ENCODE measurements at places on chromosomes 1 and 21.

DNA sequence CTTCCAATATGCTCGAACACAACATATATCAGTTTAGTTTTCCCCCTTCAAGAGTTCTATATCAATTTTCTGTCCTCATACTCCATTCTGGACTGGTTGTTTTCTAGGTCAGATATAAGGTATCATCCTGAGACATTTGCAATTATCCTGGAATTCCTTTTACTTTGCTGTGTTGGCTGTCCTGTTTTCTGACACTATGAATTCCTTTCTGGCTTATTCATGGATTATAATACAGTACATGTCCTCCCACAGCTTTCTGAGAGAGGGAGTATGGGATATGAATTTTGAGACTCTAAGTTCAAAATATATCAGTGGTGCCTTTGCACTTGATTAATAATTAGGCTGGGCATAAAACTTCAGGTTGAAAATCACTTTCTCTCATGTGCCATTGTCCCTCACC, 11.9 kb downstream of the PHTF1 start:
- DNase-seq, result peak; percentile 49

GRCh38 chr1:183394435-183394834, 23.7 kb downstream of the NMNAT2 start:
- DNase-seq, result no peak

GRCh38 chr21:46227811-46228344, 696 bp downstream of the LSS start:
- DNase-seq, result no peak

DNA sequence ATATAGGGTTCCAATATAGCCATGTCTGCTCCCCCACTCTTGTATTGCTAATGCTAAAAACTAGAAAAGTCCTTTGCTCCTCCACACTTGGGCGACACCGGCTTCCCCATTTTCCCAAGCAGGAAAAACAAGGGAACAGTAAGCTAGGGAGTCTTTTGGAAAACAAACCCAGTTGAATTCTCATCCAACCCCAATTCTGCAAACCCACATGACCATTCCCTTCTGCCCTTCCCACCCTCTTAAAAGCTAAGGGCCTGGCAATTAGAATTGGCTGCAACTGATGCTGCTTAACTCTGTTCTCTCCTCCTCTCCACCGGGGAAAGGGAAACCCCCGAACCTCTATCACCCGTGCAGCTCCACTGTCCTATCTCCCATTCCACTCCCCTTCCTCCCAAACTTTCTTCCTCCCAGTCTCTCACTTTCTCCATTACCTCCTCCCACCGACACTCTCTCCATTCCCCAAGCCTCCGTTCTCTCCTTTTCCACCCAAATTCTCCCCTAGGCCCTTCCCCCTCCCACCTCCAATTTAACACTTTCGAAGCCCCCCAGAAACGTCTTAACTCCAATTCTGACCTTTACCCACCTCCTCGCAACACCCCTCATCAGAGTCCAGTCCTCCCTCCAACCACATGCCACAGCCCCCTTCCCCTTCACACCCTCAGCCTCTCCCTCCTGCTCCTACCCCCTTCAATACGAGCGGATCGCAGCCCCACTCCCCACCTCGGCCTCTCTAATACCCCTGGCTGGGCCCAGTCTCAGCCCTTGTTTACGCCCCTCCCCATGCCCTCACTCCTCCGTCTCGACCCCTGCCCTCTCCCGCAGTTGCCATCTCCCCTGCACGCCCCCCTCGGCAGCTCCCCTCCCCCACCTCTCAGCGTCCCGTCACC, 701 bp downstream of the DEDD start:
- DNase-seq, result peak; percentile 33

- peak; percentile 28 for DNase-seq
These were observed 19.5 kb upstream of the PSMB2 start for GRCh38 chr1:35660581-35661473.

GRCh38 chr1:96338622-96339021, 383.0 kb upstream of the PTBP2 start:
- no peak for DNase-seq

GRCh38 chr1:43708002-43708410, 670 bp downstream of the ST3GAL3 start:
- peak; percentile 36 for DNase-seq

GRCh38 chr1:155130272-155131006, 2.8 kb downstream of the EFNA1 start:
- DNase-seq, result no peak

DNA sequence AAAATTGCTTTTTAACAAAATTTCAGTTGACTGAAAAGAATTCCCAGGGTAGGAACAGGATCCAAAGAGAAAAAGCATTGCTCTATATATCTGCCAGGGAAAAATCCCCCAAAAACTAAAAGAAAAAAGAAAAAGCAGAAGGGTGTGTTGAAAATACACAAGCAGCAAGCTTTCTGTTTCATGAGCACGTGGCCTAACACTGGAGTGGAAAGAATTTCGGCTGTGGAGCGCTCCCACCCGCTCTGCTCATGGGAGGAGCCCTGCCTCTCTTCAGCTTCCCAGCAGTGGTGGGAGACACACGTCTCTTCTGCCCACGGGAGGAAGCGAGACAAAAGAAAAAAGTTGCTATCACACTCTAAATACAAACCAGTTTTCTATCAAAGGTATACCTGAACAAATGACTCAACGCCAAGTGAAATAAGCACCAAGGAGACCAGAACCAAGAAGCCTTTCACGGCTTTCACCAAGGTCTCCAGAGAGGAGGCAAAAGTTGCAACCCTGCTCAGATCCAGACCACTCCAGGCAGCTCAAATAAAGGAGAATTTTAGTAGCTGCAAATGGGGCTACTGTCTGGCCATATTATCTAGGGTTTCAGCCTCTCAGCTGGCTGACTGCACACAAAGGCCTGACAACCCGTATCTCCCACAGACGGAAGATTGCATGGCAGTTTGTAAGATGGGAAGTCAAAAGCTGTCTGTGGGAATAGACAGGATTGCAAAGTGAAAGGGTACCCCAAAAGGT, 29.5 kb upstream of the ZNF496 start:
- no peak for DNase-seq

DNA sequence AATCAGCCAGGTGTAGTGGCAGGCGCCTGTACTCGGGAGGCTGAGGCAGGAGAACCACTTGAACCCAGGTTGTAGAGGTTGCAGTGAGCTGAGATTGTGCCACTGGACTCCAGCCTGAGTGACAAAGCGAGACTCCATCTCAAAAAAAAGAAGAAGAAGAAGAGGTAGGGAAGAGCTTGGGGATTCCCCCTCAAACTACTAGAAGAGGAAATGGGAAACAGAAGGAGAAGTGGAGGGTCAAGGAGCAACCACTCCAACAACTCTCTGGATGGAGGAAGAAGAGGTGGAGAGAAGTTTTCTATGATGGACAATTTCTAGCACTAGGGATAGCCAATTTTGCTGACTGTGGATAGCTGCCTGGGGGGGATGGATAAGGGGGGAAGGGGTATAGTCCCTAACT, 14.9 kb upstream of the SLAMF9 start:
- DNase-seq, result no peak

- peak; percentile 78 for DNase-seq
These were observed 30.0 kb upstream of the EPS8L3 start for GRCh38 chr1:109793486-109794318.

- no peak for DNase-seq
These were observed 7.3 kb downstream of the IPO13 start for GRCh38 chr1:43954036-43954435.

GRCh38 chr1:115893545-115893944, 52.6 kb upstream of the NHLH2 start:
- DNase-seq, result no peak

DNA sequence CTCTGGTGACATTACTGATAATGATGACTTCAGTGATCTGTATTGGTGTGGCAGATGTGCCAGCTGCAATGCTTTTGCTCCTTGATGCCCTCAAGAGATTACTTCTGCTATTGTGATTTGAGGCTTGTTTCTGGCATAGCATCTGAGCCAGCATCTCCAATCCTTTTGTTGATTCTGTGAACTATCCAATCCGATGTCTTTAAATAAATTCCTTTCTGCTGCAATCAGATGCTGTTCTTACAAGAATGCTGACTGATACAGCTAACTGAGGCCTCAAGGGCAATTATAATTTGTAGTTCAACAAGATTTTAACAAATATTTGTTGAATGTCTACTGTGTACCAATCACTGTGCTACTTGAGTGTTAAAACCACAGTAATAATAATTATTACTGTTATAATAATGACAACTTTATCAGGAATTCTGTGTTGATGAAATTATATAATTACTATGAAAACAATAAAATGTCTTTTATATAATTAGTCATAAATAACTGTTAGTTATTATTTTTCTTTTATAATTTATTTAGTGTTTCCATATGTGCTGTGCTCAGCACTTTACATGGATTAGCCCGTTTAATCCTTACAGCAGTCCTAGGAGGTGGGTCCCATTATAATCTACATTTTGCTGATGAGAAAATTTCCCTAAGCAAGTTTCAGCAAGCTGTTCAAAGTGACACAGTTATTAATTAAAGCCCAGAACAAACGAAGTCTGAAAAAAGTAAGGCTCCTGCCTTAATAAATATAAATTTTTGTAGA, 308.2 kb downstream of the BRINP3 start:
- no peak for DNase-seq

DNA sequence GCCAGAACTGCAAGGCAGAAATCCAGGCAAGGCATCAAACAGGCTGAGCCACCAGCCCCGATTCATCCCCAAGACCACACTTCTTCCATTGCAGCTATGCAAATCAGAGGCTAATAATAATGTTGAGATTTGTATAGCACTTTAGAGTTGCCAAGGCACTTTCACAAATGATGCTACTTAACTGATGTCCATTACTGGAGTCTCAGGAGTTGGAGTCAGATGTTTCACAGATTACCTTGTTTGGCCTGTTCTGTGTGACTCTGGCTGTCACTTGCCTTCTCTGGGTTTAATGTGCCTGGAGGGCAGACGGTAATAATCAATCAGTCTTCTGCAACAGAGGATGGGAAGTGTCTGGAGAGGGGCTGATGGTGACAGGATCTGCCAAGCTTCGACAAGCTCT, 40.8 kb upstream of the MPZL1 start:
- DNase-seq, result no peak

DNA sequence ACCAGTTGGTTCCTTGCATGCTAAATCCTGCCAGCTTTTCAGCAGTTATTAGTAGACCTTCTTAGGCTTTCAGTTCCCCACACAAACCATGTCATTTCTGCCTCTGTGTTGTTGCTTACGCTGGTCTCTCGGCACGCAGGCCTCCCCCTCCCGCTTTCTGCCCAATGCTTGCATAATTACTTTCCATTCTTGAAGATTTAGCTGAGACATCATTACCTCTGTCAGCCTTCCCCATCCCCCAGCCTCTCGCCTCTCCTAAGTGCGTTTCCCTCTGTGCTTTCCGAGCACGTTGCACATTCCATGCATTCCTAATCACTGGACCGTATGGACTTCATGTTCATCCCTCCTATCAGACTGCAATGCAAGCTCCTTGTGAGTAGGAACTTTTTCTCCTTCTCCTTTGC, 26.8 kb downstream of the TSHB start:
- peak; percentile 65 for DNase-seq

GRCh38 chr21:44350773-44351481, 2.5 kb upstream of the TRPM2 start:
- no peak for DNase-seq

DNA sequence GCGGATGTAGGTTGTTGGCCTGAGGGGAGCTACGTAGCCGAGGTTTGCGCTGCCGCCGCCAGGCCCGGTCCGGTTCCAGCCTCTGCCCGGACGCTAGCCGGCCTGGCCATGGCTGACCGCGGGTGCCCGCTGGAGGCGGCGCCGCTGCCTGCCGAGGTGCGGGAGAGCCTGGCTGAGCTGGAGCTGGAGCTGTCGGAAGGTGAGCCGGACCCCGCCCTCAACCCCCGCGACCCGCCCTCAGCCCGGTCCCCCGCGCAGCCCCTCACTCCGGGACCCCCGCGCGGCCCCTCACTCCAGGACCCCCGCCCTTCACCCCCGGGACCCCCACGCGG, 299 bp downstream of the DIP2A start:
- no peak for DNase-seq

GRCh38 chr1:119139403-119139802, 1.1 kb downstream of the WARS2 start:
- no peak for DNase-seq

DNA sequence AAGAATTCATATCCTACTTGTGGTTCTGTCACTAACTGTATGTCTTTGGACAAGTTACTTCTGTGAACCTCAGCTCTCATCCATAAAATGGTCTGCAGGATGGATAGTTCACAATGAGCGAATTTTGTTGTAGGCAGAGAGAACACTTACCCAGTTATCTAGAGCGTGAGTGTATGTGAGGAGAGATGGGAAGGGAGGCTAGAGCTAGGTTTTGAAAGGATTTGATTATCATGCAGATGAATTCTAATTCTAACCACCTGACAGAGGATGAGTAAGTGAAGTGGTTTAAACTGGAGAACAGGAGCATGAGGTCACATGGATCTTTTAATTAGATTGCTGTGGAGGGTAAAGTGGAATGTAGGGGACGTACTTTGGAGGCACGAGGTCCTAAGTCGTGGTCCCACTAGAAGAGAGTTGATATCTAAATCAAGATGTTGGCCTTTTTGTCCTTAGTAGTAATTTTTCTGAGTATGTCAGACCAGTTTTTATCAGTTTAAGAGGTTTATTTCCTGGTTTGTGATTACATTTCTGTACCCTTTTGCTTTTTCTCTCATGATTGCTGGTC, 5.0 kb downstream of the SUCO start:
- no peak for DNase-seq

DNA sequence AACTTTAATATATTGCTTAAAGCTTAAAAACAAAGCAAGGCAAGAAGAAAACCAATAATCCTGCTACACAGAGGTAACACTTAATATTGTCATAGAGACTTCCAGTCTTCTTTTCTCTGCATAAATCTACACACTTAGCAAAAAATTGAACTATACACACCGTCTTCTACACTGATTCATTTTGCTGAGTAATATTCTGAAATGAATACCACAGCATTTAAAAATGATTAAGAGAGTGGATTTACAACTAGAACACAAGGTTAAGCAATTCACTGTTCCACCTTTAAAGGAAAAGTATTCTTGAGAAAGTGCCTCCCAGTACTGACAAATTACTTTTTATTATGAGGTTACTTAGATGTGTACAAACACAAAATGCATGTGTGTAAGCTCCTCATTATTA, 22.2 kb upstream of the ITPKB start:
- no peak for DNase-seq

- DNase-seq, result no peak
These were observed 39.1 kb downstream of the KANK4 start for GRCh38 chr1:62280150-62280549.

Data from HFFc6 (cell line).